Hematopoietic multipotent progenitor cell treated with erythropoietin and hydrocortisone succinate and interleukin-3 and kit ligand, for 4 days (in vitro differentiated cells): ENCODE measurements at places on chromosomes 16 and 17.

GRCh38 chr16:67210069-67210937 lies 11.4 kb downstream of the ELMO3 start:
- no peak for DNase-seq

DNA sequence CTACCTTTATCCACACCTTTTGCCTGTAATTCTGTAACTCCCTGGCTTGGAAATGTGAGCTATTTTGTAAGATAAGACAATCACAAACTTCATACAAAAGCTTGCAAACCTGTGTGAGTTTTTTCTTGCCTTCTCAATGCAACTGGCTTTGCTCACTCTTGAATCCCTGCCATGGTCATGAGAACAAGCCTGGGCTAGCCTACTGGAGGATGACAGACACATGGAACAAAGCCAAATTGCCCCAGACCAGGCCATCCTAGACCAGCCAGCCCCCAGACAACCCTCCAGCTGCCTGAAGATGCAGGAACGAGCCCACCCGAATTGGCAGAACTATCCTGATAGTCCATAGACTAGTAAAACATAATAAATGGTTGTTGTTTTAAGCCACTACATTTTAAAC lies 466.6 kb upstream of the ERCC4 start:
- no peak for DNase-seq

DNA sequence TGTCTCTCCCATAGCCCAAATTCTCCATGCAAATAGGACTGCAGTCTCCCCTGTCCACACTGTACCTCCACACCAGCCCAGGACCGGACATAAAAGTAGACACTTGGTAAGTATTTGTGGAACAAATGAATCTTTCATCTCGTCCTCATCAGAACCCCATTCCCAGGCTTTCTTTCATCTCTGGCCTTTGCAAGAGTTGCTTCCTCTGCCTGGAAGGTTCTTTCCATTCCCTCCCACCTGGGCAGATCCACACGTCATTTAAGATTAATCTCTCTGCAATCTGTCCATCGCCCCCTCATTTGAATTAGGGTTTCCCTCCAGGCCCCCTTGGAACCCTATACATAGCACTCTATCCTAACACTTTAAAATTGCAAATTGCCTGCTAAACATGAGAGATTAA lies 3.9 kb upstream of the NXPH3 start:
- DNase-seq = no peak

GRCh38 chr17:82357394-82357793 lies 1.7 kb upstream of the TEX19 start:
- DNase-seq = no peak

DNA sequence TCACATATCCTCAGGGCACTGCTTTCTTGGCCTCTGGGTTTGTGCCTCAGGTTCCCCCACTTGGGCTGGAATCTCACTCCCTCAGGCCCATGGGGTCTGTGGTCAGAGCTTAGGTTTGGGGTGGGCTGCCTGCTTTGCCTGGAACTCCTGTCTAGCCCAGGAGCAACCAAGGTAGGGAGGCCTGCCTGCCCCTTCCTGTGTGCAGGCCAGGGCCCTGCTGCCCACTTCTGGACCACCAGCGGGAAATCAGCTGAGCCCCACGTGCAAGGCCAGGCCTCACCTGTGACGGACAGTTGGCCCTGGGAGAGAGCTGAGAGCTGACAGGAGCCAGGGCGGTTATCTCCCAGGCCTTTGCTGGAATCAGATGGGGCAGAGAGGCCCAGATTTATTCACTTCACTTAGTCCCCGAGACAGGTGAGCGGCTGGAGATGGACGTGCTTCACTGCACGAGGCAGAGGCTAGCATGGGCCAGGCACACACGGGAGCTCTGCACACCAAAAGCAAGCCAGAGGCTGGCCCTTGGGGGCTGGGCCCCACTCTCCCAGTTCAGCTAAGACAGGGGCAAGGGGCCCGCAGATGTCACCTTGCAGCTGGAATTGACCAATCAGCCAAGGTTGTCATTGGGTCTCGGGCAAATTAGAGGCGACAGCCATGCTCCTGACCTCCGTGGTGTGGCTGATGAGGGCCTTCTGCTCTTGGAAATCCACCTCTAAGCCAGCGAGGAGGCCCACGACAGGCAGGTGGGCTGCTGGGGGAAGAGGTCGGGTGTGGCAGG lies 49.9 kb upstream of the DOC2B start:
- DNase-seq = no peak

DNA sequence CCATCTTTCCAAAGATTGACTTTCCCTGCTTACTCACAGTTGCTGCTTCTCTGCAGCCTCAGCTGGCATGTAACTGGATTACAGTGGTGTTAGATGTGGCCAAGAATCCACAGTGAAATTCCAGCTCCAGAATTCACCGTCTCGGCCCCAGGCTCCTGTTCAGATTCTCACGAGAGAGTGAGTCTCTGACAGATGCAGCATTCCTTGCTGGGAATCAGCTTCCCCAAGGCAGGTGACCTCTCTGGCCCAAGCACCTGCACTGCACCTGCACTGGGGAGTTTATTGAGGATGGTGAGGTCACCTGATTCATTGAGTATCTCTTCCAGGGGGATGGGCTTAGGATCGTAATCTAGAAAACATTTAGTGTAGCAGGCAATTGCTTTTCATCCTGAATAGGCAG lies 600.5 kb upstream of the RBFOX1 start:
- DNase-seq = no peak

GRCh38 chr17:43734376-43734775 lies 24.2 kb downstream of the SOST start:
- DNase-seq = no peak

GRCh38 chr16:83925957-83926725 lies 26.9 kb upstream of the OSGIN1 start:
- no peak for DNase-seq

DNA sequence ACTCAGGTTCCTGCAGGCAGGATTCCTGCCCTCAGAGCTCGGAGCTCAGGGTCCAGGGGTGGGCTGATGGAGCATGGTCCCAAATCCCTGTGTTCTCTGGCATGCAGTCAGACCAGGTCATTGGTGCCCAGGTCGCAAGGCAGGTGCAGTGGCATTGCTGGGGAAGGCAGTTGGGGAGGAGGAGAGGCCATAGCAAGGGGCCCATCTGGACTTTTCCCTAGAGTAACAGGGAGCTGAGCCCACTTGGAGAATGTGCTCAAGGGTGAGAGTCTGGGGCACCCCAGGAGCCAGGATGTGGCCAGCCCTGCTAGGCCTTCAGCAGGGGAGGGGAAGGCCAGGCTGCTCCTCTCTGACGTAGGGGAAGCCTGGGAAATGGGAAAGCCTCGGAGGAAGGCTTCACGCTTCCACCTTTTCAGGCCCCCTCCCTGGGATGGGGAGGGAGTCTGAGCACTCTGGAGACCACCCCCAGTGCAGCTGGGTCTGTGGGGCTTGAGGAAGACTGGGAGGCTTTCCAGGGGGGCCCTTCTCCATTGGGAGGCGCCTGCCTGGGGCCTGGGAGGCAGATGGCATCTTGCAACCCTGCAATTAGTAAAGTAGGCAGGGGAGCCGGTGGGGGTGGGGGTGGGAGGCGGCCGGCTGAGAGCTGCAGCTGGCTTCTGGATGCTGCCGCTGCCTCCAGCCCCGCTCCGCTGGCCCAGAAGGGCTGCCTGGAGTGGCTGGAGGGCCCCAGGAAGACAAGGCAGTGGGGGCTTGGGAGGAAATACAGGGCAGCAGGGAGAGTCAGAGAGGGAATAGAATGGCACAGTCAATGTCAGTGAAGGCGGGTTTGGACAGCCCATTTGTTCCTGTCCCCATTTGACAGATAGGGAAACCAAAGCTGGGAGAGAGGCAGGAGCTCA lies 21.1 kb upstream of the DOK4 start:
- DNase-seq = no peak

DNA sequence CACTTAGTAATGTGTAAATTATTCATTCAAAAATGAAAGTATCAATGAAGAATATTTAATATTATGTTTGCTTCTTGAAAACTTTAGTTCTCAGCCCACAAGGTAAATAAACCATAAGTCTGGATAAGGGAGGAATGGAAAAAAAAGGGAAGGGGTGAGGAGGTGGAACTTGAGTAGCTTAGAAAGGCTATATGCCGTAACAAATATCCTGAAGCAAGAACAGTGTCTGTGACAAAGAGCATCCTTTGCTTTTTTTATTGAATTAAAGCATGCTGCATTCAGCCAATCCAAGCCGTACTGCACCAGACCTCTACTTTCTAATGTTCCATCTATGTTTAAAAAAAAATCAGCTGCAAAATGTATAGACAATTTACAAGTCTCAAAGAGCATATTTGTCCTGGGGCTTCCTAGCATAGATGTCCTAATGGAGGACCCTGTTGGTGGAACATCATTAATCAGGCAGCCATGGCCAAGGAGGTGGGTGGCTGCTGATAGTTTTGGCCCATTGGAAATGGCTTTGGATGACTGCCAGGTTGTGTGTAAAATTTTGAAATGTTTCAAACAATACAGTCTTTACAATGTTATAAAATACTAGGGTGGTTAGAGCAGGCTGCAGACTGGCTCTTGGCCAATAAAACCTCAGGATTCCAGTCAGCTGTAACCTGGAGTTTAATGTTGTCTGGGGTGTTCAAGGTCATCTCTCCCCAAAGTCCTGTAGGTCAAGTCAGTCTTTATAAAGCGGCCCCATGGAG lies 895.8 kb upstream of the SOX9 start:
- DNase-seq = no peak

GRCh38 chr16:6232056-6232455 lies 1100.6 kb upstream of the RBFOX1 start:
- no peak for DNase-seq

DNA sequence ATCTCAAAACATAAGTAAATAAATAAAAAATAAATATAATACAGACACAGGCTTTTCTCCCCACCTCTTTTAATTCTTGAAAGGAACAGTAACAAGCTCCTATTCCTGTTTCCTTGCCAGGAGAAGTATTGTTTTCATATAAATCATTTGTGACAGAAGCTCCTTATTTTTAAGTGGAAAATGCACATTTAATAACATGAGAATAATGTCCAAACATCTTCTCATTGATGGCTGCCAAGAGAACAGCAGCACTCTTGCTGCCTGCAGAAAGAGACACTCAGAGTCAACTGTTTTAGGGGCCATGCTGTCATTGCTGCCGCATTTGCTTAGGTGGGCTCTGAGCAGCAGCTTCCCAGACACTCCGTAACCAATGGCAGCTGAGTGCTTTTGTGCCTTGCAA lies 580.1 kb downstream of the WWOX start:
- DNase-seq = no peak

DNA sequence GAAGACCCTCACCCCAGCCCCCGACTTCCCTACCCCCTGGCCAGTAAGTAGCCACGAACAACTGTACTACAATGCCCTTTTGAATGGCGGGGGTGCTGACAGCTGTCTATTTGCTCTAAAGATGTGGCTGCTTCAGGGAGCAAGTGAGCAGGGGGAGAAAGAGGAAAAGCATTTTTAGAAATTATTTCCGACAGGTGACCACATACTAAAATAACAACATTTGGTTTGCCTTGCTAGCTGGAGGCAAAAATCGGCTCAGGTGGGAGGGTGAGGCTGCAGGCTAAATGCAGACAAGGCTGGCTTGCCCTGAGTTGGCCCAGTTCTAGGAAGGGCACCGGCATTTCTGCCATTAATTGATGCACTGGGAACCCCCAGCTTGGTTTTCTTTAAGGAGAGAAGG lies 188.5 kb downstream of the XYLT1 start:
- DNase-seq = no peak

DNA sequence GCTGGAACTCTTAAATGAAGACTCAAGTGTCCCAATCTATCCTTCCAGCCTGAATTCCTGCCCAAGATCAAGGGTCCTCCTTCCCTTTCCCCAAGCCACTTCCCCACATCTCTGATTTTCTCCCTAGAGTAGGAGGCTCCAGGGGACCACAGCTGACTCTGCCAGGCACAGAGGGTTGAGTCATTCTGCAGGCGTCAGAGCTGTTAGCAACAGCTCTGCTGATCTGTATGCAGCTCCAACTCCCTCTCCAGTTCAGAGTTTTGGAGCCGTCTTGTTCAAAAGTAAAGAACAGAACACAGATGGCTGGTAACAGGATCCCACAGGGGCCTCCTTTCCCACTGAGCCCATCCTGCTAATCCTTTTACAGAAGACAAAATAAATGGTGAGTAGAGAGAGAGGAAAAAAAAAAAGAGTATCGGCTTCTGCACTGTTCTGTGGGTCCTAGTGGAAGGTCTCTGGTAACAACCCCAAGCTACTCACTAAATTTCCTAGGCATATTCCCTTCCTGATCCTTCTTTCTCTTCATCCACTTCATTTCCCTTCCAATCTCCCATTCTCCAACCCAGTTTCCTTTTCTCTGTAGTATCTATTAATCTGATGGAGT lies 13.4 kb upstream of the TAOK1 start:
- DNase-seq = no peak
